ENCODE measurements at places on chromosomes 5 and 9.
A peak's percentile ranks its signal among the peaks of the same experiment; 100 is the strongest.

DNA sequence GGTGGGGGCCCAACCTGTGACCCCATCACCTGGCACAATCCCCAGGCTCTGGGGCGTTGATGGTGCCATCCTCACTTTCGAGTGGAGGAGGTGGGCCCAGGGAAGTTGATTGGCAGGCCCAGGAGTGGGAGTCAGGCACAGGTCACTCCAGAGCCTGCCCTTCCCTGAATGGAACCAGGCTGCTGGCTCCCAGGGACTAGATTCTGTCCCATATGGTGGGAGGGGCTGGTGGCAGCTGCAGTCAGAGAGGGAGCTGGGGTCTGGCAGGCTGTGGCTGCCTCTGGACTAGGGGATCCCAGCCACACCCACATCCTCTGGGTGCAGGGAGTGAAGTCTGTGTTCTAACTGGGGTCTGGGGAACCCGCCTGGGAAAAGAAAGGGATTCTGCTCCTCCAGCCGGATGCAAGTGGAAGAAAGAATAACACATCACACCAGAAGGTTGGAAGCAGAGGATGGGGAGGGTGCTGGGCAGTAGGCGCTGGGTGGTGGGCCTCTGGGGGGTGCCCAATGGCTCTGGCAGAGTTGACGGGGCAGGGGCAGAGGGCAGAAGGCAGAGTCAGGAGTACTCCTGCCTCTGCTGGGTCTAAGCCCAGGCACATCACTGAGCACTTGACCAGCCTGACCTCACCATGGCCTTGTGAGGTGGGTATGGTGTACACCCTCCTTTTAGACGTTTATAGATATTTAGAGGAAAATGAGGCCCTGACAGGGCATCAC is 25.8 kb downstream of the CEL start:
- DNase-seq, result no peak

- DNase-seq, result peak; percentile 49
Observed at GRCh38 chr9:113589890-113590289, 126.4 kb downstream of the RGS3 start.

DNA sequence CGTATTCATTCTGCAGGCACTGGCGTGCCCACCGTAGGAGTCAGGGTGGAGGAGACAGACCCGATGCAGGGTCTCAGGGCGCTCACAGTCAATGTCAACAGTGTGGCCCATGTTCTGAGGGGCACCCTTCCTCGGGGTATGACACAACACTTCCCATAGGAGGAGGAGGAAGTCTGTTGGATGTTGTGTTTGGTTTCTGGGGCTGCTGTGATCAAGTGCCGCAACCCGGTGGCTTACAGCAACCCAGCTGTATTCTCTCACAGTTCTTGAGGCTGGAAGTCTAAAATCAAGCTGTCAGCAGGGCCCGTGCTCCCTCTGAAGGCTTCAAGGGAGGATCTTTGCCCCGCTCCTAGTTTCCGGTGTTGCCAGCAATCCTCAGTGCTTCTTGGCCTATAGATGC is 5.6 kb upstream of the HNRNPAB start:
- DNase-seq, result no peak

- no peak for DNase-seq
Observed at GRCh38 chr9:99173570-99174504, 47.9 kb downstream of the ALG2 start.
